ENCODE measurements at places on chromosomes 5 and 9. TPM values are rescaled to one million over a fixed set of nuclear protein-coding genes. Genes with fewer than 3 reads are reported as not detected.

TCF7 gene
- 0.27 TPM for total RNA-seq

ZNF454 gene
- not detected for total RNA-seq

PDCD1LG2 gene
- total RNA-seq: 4.7 TPM

CDH10 gene
- total RNA-seq: not detected

FBXO4 gene
- total RNA-seq: 15.9 TPM

CKMT2 gene
- 1.7 TPM for total RNA-seq
